ENCODE measurements at places on chromosomes 2 and 18. TPM values are rescaled to one million over a fixed set of nuclear protein-coding genes. Genes with fewer than 3 reads are reported as not detected.

DNA sequence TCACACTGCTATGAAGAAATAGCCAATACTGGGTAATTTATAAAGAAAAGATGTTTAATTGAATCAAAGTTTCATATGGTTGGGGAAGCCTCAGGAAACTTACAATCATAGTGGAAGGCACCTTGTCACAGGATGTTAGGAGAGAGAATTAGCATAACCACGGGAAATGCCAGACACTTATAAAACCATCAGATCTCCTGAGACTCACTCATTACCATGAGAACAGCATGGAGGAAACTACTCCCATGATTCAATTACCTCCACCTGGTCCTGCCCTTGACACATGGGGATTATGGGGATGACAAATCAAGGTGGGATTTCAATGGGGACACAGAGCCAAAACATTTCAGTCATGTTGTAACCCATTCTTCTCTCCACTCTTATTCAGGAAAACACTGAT is 472.9 kb upstream of the FSIP2 start:
- no peak for DNase-seq

GRCh38 chr18:58639751-58640427 is 11.0 kb upstream of the ALPK2 start:
- no peak for DNase-seq

GRCh38 chr18:24190590-24190989 is 51.7 kb downstream of the CABYR start:
- DNase-seq: no peak

Gene ASTL
- not detected for total RNA-seq

DNA sequence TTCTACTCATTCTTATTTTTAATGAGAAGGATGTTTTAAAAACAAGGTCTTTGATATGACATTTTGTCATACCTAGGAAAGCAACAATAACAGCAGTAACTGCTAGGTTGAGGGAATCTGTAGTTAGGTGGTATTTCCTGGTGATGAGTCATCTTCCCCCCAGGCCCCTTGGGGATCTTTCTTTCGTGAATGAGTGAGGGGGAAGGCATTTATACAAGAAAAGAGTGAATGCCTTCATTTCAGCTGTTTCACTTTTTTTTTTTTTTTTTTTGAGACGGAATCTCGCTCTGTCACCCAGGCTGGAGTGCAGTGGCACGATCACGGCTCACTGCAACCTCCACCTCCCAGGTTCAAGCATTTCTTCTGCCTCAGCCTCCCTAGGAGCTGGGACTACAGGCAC is 108.6 kb downstream of the MAP4K4 start:
- DNase-seq: no peak

Gene GAREM2
- 1.1 TPM for total RNA-seq

DNA sequence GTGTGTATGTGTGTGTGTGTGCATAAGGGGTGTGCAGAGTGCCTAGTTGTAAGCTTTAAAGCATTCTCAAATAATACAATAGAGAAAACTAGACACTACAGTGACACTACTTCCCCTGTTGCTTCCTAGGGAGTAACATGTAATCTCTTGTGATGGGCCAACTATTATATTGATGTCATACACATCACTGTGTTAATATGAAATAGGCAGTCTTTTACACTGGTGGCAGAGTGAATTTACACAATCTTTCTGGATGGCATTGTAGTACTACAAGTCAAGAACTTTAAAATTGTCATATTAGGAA is 488.0 kb upstream of the ZEB2 start:
- no peak for DNase-seq

- DNase-seq: no peak
These were observed 32.7 kb upstream of the DNMT3A start for GRCh38 chr2:25374411-25374810.

Gene BIRC6
- 57.0 TPM for total RNA-seq

DNA sequence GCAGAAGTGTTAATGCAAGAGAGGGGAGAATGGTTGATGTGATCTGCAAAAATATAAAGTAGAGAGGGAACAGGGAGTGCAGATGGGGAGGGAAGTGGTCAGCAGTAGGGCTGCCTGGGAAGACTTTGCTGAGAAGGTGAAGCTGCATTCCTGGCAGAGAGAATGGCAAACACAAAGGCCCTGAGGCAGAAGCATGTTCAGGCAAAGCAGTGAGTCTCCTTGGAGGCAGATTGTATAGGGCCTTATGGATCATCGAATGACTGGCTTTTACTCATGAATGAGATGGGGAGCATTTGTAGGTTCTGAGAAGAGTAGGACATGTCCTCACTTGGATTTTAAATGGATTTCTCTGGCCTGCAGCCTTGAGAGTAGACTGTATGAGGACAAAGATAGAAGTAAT is 9.5 kb downstream of the ITGA6 start:
- DNase-seq: no peak

DNA sequence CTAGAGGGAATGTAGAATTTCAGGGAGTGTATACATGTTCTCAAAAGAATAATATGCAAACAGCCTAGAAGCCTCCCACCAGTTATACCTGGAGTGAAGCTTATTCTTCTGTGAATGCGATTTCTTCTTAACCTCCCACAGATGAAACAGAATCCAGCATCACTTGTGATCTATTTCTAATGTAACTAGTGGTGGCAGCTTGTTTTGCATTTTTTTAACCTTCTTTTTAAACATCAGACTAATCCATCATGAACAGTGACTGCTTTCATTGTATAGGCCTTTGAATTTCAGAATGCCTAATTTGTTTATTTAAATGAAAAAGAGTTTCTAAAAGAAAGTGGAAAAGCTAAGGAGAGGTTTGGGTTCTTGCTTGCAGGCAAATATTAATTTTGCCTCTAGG is 85.7 kb upstream of the EPHA4 start:
- no peak for DNase-seq

DNA sequence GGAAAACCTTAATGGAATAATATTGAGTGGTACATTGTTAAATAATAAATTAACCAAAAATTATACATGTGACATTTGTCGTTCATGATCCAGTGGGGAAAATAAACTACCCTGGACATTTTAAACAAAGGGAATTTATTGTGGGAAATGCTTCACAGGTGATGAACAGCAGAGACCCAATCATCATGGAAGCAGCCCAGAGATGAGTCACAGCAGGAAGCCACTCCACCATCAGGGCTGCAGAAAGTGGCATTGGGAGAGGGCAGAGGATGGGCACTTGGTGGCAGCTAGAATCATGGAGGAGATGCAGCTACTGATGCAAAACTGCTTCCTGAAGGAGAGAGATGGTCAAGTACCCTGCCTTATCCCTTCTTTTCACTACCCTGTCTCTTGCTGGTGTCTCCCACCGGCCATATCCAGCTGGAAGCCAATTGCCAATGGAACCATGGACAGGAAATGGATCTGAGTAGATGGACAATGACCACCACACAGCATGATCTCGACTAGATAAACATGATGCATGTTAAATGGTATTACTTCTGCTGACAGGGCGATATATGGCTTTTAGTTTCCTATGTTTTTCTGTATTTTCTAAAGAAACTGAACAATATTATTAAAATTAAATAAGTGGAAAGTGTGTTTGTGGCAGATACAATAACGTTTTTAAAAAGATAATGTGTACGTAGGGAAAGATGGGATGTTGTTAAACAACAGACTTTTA is 139.8 kb downstream of the RPIA start:
- DNase-seq: no peak

DNA sequence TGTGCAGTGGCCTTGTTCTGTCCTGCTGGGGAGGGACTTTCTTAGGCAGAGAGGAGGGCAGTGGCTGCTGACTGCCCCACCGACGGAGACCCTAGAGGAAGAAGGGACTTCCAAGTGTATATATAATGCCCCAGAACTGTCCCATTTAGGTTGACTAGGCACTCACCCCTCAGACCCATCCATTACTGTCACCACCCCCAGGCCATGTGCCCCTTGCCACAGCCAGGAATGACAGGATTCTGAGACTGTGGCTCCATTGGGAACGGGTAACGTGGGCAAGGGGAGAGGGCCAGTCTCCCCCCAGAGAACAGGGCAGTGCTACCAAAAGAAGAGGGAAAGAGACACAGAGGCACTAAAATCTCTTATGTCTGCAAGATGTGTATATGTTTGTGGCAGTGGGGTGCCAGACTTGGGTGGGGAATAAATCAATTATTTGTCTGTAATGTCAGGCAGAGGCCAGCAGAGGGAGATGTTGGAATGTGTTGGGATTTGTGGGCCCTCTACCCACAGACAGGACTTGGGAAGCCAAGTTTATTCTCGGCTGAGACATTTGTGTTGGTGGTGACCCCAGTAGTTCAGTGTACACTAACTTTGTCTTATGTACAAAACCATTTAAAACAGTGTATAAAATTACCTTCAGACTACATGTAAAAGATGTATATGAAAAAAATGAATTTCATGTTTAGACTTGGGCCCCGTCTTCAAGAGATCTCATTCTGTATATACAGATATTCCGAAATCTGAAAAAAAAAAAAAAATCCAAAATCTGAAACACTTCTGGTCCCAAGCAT is 24.0 kb upstream of the TMEM37 start:
- no peak for DNase-seq

Gene PDE6D
- 17.9 TPM for total RNA-seq

GRCh38 chr2:85681776-85682175 is 12.4 kb upstream of the GNLY start:
- DNase-seq: peak; percentile 39

GRCh38 chr2:66438498-66438833 is 3.5 kb downstream of the MEIS1 start:
- no peak for DNase-seq

Gene TUBB8B
- total RNA-seq: not detected

DNA sequence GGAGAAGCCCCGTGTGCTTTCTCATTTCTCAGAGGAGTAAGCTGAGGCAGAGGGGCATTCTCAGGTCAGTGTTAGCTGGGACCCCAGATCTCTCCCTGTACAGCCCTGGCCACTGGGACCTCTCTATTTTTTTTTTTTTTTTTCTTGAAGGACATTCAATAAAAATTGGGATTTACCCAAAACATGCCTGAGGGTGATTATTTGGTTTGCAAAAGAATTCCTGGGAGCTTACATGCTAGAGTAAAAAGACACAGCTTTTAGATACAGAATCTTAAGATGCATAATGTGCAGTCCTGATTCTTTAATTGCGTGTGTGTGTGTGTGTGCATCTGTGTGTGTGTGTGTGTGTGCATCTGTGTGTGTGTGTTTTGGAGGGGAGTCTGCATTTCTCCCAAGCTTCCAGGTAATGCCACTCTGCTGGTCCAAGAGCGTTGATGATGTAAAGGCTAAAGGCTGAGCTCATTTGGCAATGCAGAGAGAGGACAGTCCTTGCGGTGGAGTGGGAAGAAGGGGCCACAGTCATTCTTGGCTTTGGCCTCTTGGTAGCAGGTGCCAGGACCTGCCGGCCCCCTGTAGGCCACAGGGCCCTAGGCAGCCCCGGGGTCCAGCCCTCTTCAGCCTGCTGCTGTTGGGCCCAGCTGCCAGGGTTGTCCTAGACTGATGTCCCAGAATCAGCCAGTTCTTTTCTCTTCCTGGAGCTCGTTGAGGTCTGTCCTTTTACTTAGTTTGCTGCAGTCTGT is 74.1 kb upstream of the MCFD2 start:
- no peak for DNase-seq

DNA sequence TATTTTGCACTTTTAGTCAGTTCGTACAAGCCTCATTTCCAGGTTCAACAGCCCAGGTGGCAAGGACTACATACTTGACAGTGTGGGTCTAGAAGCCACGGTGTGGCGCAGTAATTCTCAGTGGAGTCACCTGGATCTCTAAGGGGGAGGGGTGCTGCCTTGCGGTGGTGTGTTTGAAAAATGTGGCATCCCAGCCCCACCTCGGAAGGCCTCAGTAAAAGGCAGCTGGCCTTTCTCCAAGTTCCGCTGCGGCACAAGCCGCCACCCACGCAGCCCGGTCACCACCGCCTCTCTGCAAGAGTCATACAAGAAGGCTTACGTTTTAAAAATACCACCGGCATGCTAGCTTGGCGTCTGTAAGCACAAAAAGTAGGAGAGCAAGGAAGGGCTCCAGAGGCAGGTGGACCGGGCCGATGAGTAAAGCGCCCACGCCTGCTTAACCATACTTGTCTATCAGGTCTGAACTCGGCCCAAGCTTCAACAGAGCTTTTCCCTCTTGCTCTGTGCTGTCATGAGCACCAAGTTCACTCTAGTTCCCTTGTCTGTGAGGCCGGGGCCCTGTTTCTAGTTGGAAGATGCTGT is 49.5 kb downstream of the SPRED2 start:
- DNase-seq: peak; percentile 85

GRCh38 chr18:154151-154550 is 4.2 kb upstream of the USP14 start:
- DNase-seq: no peak

DNA sequence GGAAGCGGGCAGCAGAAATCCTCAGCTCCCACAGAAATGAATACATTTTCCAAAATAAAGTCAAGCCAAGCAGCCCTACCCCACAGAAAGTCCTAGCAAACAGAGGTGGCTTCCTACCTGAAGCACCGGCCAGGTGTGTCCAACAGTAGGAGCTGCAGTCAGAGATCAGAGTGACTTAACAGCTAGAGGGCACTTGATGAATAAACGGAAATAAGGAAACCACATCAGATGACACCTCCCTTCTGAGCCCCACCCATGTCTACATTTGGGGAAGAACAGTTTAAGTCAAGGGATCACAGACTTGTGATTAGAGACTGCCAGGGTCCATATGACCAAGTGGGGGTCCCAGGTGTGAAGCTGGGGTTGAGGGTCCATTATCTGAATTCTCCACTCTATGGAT is at the start of gene CXCR1:
CXCR1 (minus strand) TSS at position 172 of the 400 bp plus-strand sequence. CDS start 1,751 bp downstream, outside the sequence.
- DNase-seq: no peak

DNA sequence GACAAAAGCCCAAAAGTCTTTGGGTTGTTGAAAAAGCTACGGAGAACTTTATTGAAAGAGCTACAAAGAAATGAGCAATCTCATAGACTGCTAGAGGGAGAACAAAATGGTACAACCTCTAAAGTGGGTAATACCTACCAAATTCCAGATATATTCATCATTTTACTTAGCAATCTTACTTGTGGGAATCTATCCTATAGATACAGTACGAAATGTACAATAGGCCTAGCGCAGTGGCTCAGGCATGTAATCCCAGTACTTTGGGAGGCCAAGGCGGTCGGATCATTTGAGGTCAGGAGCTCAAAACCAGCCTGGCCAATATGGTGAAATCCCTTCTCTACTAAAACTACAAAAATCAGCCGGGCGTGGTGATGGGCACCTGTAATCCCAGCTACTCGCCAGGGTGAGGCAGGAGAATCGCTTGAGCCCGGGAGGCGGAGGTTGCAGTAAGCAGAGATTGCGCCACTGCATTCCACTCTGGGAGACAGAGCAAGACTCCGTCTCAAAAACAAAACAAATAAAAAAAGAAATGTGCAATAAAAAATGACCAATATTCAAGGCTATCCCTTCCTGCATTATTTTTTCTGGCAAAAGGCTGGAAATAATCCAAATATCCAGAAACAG is 10.1 kb downstream of the EXOC6B start:
- no peak for DNase-seq

Gene TRIP12
- 222 TPM for total RNA-seq

DNA sequence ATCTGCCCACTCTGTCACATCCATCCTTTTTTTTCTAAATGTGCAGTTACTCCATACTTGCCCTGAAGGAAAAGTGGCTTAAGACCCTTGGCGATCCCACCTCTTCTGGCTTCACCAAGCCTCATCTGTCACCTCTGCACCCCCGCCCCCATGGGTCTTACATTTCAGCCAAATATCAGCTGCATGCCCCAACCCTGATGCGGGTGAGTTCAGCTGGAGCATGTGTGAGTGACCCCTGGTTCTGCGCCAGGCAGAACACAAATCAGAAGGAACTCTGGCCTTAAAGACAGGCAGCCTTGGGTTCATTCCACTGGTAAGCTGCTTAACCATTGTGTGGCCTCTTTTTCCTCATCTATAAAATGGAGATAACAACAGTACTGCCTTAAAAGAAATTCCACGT is 194.7 kb downstream of the KLHL29 start:
- no peak for DNase-seq

- no peak for DNase-seq
These were observed 135.0 kb downstream of the EPHA4 start for GRCh38 chr2:221437056-221437455.
